ENCODE measurements at places on chromosomes 7 and 10.

DNA sequence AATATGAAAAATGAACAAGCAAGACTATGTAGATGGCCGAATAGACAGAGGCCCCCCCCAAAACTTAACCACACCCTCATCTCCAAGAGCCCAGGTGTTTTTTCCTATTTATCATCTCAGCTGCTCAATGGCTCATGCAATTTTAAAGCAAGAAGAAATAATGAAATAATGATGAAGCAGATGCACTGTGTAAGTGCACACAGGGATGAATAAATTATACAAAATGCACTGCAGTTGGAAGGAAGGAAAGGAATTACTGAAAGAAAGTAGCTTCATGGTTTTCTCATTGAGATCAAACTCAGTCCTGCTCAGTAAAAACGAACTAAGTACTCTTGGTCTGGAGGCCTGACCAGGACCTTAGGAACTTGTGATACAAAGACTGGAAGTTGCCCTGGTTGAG is 810.1 kb downstream of the NRG3 start:
- no peak for DNase-seq

- no peak for DNase-seq
These were observed 80.2 kb upstream of the MSRB2 start for GRCh38 chr10:23015021-23015707.

DNA sequence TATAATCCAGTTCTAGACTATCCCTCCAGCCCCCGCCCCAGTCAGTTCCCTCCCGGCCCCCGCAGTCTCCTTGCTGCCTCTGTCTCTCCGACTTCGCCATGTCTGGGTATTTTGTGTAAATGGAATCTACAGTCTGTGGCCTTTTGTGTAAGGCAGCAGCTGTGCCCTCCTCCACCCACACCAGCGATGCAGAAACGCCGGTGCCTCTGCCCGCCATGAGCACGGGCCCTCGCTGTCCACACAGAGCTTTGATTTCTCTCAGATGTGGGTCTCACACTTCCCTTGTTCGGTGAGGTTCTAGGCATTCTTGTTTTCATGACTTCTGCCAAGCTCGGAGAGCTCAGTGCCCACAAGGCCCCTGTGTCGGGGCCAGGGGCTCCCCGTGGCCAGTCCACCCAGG is 37.8 kb downstream of the NKX6-2 start:
- DNase-seq = no peak

- DNase-seq = no peak
These were observed 347.5 kb upstream of the ZMIZ1 start for GRCh38 chr10:78721231-78721630.
